ENCODE measurements at places on chromosomes 5 and 9.

DNA sequence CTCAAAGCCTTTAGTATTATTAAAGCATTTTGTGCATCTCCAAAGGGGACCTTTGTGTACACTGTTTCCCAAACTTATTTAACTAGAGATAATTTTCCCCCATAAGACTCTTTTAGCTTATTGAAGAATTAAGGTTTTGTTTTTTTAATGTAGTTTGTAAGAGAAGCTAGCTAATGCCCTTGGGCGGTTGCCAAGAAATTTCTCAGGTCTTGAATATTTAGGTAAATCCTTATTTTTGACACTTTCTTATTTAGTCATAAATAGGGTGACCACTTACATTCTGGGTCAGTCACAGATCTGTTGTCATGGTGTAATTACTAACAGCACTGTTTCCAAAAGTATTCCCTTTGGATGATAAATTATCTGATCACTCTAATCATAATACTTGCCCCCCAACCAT lies 27.2 kb downstream of the TNFAIP8 start:
- DNase-seq: no peak

- DNase-seq: no peak
Measured at GRCh38 chr9:74284581-74285450, 212.3 kb upstream of the RORB start.

- no peak for DNase-seq
Measured at GRCh38 chr5:134574521-134574920, 49.1 kb downstream of the JADE2 start.

GRCh38 chr5:4348423-4348822 lies 752.8 kb downstream of the IRX1 start:
- DNase-seq: no peak

DNA sequence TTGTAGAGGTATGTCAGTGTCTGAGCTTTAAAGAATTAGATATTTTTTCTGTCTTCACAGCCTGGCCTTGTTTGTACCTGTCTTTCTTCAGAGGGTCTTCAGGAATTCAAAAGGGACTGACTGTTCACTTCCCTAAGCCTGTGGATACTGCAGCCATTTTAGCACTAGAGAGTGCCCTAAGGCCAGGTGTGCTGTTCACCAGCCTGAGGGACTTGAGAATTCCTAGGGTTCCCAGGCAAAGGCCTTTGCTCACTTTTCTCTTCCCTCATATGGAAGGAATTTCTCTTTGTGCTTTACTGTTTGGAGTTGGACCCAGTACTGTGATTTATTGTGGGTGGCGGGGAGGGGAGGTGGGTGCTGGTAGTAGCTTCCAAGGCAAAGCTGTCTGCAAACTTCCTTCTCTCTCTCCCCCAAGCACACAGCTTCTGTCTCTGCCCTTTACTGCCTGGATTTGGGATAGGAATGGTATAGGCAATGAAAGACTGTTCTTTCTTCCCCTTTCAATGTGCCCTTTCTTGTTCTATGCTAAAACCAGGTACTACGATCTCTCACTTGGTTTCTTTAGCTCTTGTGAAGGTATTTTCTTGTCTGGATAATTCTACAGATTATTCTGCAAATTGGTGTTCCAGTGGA lies 9.7 kb upstream of the LRRC70 start:
- peak; percentile 88 for DNase-seq

Data from ELF-1 (cell line).